Stimulated activated CD8-positive, alpha-beta memory T cell treated with anti-CD3 and anti-CD28 coated beads, Interleukin-4, amount 100 ng/mL, for 4 hours (primary cell): ENCODE measurements at places on chromosomes 5 and 9.

- no peak for DNase-seq
Observed at GRCh38 chr5:80798166-80798565, 143.4 kb upstream of the DHFR start.

DNA sequence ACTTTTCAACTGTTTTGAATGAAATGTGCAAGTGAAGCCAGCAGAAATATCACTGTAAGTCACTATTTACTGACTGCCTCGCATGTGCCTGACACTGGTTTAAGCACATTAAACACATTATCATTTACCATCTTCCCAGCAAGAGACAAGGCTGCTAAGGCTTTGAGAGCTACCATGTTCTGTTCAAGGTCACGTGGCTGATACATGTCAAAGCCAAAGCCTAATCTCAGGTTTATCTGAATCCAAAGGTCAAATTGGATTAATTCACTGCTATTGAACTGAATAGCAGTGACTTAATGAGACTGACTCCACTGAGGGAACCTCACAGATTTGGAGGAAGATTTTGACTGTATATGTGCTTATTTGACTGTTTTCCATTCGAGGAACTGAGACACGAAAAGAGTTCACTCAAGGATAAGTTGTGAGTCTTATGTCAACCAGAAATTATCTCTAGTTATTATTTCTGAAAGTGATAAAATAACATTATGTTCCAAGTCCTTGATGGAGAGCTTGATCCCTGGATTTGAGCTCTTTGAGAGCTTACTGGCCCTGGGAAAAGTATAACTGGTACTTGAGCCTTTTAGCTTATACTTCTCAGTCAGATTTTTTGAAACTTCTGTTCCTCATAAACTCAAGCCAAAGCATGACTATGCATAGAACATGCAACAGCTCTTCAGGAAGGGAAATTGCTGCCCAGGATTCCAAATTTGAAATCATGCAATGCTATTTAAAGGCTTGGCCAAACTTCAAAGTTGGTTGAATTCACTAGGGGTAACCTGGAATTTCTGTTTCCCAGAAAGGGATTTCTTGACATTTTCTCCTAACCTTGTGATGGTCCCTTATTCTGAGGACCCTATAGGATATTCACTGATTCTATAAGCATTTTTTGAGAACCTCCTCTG is 23.4 kb upstream of the ARHGAP26 start:
- no peak for DNase-seq

DNA sequence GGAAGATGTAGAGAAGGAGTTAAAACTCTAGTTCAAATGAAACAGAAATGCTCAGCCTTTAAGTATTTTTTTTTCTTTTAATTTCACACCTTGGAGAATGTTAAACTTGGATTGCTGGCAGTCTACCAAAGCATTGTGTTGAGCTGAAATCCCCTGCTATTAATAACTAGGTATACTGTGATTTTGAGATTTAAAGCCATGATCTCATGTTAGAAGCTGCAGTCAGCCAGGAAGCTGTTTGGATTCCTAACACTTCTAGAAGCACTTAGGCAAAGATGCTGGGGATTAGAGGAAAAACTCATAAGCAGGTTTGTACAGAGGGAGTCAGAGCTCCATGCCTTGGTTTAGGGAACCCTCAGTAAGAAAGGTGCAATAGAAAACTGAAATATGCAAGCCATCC is 141.4 kb downstream of the KIF4B start:
- DNase-seq = no peak

DNA sequence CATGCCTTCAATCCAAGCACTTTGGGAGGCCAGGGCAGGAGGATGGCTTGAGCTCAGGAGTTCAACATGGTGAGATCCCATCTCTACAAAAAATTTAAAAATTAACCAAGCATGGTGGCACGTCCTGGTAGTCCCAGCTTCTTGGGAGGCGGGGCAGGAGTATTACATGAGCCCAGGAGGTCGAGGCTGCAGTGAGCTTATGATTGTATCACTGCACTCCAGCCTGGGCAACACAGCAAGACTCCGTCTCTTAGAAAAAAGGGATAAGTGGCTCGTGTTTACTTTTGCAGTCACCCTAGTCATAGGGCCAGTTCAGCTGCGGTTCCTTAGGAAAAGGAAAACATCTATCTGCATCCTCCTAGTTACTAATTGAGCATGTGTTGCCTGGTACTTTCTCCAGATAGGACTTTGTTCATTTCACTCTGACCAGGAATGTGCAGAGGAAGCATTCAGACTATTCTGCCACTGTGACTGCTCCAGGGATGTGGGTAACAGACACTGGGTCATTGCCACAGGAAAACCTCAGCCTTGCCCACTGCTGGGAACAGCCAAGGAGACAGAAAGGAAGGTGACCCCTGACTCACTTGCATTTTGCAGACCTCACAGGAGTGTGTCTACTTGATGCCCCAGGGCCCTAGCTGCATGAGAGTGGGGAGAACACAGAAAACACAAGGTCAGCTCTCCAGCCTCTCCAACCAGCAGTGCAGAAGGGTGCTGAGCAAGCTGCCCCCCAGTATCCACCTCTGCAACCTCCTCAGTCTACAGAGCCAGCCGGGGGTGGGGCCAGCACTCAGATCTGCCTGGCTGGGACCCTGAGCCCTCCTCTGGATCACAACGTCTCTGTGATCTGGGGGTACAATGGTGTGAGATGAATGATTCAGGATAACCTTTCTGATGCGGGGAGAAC is 33.9 kb upstream of the ALDH1B1 start:
- no peak for DNase-seq

- DNase-seq = no peak
Observed at GRCh38 chr9:129480227-129480626, 140.7 kb downstream of the C9orf50 start.

DNA sequence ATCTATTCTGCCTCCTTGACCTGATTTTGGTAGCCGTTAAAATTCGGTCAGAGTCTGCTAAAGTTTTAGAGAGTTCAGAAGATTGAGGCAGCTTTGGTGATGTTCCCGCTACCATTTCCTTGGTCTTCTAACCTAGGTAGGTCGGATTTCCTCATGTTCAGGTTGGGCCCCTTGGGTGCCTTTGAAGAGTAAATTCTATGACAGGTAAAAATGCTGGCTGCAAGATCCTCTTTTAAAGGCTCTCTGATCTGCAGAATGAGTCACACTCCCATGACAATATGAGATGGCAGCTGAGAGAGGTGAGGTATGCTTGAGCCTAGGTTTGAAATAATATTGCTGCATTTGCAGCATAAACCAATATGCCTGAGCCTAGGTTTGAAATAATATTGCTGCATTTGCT is 198.9 kb downstream of the TSSK1B start:
- DNase-seq = no peak

DNA sequence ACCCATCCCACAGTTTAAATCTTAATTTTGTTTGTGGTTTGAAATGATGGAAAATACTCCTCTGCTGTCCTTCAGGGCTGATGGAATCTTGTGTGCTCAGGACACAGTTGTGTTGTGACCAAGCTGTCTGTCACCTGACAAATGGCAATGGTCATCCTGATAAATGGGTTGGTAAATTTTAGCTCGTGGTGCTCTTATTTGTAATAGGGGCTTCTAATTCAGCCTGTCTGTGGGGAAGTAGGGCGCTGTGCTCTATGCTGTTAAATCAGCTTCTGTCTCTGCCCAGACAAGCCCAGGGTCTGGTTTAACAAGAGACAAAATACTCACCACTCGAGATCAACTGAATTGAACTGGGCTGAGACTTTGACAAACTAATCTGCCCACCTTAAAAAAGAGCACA is 4.5 kb downstream of the LRRTM2 start:
- DNase-seq = no peak
